ENCODE measurements at places on chromosomes 11 and 22.

GRCh38 chr11:16834384-16834783, 95.9 kb downstream of the C11orf58 start:
- DNase-seq, result no peak

DNA sequence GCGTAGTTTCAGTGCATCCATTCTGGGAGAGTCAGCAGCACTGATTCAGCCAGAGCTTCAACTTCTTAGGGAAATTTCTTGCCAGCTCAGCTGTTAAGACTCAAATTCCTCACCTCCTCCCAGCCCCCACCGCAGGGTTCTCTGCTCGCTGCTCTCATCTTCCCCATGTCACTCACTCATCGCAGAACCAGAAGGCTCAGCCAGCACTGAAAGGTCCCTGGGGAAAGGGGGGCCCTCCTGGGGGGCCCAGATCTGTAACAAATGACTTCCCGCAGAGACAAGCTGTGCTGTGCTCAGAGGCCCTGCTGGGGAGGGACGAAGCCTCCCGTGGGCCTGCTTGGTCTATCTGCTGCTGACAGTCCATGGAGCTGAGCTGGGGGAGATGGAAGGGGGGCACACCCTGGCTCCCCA, 220.6 kb downstream of the NTM start:
- no peak for DNase-seq

- DNase-seq, result no peak
These were observed 379.8 kb downstream of the BRD1 start for GRCh38 chr22:49447837-49448236.

DNA sequence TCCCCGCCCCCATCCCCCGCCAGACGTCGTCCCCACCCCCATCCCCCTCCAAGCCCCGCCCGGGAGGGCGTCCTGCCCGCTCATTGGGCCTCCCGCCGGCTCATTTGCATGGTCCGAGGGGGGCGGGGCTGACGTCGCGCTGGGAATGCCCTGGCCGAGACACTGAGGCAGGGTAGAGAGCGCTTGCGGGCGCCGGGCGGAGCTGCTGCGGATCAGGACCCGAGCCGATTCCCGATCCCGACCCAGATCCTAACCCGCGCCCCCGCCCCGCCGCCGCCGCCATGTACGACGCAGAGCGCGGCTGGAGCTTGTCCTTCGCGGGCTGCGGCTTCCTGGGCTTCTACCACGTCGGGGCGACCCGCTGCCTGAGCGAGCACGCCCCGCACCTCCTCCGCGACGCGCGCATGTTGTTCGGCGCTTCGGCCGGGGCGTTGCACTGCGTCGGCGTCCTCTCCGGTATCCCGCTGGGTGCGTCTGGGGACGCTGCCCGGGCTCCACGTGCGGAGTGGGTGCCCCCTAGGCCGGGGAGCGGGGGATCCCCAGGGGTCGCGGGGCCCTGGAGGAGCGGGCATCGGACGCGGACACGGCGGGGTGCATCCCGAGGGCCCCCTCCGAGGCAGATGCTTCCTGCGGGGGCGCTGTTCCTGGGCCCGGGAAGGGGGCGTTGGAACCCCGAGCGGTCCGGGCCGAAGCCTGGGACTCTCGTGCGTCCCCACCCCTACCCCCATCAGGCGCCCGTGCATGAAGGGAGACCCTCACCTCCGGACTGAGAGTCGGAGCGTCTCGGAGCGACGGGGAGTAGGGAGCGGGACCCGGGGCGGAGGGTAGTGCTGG, at the start of gene PNPLA3:
Gene PNPLA3, plus strand, starts transcription at position 175 of the 834 bp plus-strand sequence. Its CDS starts 107 bp downstream, at position 282.
- peak; percentile 87 for DNase-seq

DNA sequence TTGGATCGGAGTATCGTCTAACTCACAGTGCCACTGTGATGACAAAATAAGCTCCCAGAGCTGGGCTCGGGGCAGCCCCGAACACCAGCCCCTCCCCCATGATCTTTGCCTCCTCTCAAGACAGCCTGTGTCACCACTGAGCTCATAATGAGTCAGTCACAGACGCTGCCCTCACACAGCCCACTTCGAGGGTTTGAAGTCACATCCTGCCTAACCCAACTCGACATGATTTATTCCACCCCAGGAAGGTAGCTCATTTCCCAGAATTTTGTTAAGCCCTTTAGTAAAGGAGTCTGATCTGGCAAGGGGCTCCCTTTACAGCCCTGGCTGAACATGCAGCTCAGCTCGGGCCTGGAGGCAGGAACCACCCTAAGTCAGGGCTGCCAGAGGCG, 22.8 kb downstream of the MYH9 start:
- DNase-seq, result peak; percentile 90

DNA sequence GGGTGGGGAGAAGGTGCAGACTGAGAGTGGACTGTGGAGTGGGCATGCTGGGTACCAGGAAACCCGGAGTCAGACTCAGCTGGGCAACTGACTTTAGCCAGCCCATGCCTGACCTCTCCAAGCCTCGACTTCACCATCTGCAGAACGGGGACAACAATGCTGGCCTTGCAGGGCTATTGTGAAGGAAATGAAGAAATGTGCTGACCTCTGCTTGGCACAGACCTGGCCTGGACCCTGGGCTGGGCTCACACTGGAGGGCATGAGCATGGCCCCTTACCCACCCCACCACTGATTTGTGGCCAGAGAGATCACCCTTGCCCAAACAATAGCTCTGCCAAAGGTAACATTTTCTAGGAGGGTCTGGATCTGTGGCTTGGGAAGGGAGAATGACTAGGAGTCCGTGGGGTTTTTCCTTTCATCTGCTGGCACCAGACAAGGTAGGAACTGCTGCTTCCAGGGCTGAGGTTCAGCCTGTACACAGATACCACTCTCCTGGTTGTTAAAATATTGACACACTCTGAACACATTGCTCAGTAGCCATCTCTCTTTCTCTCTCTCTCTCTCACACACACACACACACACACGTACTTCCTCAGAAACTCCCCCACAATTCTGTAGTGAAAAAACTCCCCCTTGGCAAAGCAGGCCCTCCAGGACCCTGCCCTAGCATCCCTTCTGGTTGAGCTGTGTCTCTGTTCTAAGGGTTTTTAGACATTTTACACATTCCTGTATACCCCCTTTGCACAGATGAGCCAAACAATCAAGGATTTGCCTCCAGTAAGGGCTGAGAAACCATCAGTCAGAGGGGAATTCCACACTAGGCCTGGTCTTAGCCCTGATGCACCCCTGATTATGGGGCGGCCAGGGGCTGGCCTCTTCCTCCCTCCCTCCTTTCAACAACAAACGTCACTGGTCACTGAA, 1.0 kb downstream of the MOGAT2 start:
- DNase-seq, result no peak

DNA sequence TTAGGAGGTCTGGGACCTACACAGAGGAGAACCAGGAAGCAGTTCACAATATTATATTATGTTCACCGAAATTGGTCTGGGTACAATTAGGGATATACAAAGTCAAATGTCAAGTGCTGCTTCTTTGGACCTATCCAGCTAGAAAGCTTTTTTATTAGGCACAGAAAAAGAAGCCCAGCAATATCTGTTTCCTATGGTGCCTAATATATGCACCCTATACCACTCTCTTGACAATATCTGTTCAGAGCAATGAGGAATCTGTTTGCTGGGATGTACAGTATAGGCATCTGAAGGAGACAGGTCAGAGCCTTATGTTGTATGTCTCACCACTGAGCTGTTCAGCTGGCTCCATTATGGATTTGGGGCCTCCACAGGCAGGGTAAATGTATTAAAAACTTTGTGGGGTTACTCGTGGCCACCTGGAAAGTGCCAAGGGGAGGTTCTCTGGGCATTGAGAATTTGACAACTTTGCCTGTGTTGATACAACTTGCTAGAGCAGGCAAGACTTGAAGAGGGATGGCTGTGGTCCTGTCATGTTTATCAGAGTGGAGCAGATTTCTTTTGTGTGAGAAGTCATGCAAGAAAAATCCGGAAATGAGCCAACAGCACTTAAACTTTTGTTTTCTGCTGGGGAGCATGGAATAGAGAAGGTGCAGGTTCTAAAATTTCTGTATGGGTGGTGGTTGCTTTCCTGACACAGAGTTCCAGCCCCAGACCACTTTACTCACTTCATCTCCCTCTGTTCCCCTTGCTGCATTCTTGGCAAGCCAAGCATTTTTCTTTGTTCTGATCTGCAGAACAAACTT, 10.1 kb downstream of the STIM1 start:
- no peak for DNase-seq

- DNase-seq, result no peak
These were observed 202.8 kb upstream of the SEZ6L start for GRCh38 chr22:25966448-25966913.

- DNase-seq, result no peak
These were observed 8.6 kb upstream of the APBB1 start for GRCh38 chr11:6427516-6427915.

- DNase-seq, result peak; percentile 74
These were observed 43.6 kb upstream of the OR4B1 start for GRCh38 chr11:48172818-48173609.

- no peak for DNase-seq
These were observed 8.8 kb downstream of the KIAA1671 start for GRCh38 chr22:24961217-24961844.

DNA sequence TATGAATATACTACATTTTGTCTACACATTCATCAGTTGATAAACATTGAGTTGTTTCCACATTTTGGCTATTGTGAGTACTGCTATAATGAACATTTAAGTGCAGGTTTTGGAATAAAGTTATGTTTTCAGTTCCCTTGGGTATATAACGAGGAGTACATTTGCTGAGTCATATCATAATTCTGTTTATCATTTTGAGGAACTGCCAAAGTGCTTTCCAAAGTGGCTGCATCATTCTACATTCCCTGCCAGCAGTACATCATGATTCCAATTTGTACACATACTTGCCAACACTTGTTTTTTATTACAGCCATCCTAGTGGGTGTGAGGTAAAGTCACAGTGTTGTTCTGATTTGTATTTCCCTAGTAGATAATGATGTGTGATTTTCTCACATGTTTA, 1458.6 kb upstream of the TENM4 start:
- no peak for DNase-seq

GRCh38 chr11:94224078-94224477, 80.3 kb upstream of the IZUMO1R start:
- no peak for DNase-seq

DNA sequence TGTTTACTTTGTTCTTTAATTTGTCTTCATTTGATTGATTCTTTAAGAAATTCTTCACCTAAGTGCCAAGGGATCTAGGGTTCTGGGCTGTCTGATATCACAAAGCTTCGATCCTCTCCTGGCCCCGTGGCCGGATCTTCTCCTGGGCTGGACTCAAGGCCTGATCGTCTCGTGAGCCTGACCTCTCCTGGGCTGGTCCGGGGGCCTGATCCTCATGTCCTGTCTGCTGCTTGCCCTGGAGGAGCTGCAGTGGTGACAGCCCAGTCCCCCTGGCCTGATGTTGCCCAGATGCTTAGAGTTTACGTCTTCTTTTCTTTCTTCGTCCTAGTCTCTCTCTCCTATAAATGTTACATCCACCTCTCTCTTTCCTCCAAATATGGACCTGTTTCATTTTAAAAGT, 3.3 kb downstream of the NADSYN1 start:
- no peak for DNase-seq

GRCh38 chr11:118059246-118059940, 17.5 kb upstream of the TMPRSS4 start:
- DNase-seq, result no peak

DNA sequence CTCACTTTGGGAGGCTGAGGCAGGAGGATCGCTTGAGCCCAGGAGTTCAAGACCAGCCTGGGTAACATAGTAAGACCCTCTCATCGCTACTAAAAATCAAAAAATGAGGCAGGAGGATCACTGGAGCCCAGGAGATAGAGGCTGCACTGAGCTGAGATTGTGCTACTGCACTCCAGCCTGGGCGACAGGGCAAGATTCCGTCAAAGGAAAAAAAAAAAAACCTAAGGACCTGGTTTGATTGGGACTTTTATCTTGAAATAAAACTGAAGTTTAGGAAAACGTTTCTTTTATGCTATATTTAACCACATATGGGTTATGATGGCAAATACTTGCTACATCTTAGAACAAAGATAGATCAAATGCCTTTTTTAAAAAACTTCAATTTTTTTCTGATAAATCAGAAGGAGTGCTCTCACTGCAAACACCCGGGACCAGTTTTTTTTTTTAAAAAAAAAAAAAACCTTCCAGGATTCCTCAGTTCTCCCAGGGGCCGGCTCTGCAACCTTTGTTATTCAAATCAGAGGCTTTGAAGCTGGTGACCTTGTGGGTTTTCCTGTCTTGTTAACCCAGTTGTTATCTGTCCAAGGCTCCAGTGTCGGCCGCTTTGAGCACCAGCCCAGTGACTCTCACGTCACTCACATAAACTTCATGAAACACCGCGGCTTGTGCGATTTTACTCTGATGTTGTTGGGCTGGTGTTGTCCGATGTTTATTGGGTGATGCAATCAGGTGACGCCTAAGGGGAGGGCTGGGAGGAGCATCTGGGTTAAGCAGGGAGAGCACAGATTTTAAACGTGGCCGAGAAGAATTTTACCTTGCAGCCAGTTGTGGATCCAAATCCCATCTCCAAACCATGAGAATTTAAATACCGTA, 24.7 kb upstream of the SLC22A12 start:
- peak; percentile 19 for DNase-seq

GRCh38 chr11:68942095-68942620, 38.5 kb downstream of the IGHMBP2 start:
- no peak for DNase-seq

- no peak for DNase-seq
These were observed 271.2 kb downstream of the TBC1D22A start for GRCh38 chr22:47033648-47034000.

DNA sequence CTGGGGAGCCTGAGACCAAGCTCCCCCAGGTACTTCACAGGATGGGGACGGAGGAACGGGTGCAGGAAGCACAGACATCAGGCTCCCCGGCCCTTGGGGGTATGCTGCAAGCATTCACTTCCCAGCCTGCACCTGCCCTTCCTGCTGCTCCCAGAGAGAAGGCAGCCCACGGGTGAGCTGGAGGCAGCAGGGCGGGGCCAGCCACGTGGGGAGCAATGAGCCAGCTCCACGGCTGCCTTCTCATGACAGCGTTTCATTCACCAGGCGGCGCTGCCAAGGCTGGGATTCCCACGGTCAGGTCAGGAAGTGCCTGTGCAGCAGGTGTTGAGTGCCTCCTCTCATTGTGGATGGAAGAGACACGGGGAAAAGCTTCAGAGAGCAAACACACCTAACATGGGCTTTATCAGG, 14.5 kb upstream of the PHLDA2 start:
- DNase-seq, result no peak

- DNase-seq, result no peak
These were observed 52.1 kb downstream of the KREMEN1 start for GRCh38 chr22:29124777-29125442.

GRCh38 chr22:26082866-26083265, 86.4 kb upstream of the SEZ6L start:
- DNase-seq, result no peak

GRCh38 chr11:119361941-119362725, 15.6 kb upstream of the MFRP start:
- DNase-seq, result no peak

GRCh38 chr11:95715777-95716241, 73.8 kb downstream of the FAM76B start:
- peak; percentile 55 for DNase-seq

Measured in stimulated activated naive CD8-positive, alpha-beta T cell treated with anti-CD3 and anti-CD28 coated beads, Interleukin-15, Interleukin-2, amounts not matched to agents 100 U/mL and 50 U/mL, for 24 hours (primary cell).